NCI-H2081 (cell line): ENCODE measurements at places on chromosomes 13 and 19.

DNA sequence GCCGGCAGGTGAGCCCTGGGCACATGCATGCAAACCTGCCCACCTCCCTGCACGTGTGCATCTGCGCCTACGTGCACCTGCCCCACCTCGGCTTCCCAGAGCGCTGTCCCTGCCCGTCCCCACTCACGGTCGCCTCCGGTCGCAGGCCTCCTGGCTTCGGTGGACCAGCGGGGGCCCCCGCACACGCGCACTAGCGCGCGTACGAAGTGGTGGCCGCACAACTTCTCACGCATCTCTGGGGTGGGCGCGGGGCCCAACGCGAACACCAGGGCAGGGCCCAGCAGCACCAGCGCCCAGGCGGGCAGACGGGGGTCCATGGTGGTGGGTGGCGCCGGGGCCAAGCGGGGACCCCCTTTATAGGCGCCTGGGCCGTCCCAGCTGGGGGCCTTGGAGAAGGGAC lies at the start of gene INSL3:
Gene INSL3, minus strand, starts transcription at position 330 of the 400 bp plus-strand sequence. Its CDS starts 13 bp downstream, at position 317.
- DNase-seq, result no peak

- no peak for DNase-seq
These were observed 20.9 kb downstream of the FCHO1 start for GRCh38 chr19:17772172-17772571.

DNA sequence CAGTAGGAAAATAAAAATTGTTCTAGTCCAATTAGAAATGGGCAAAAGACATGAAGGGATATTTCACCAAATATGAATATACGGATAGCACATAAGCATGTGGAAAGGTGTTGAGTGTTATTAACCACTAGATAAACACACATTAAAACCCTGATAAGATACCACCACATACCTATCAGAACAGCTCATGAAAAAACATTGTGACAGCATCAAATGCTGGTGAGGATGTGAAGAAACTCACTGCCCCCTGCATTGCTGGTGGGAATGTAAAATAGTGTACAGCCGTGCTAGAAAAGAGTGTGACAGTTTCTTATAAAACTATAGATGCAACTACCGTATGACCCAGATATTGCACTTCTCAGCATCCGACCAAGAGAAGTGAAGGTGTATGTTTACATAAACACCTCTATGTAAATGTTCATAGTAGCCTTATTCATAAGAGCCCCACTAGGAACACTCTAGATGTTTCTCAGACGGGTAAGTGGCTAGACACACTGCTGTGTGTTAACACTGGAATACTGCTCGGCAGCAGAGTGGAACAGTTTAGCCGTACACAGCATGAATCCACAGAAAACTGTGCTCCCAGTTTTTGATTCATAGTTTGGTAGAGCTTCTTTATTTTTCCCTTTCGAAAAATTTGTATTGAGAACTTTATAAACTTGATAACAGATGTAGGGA lies 321.1 kb downstream of the MYO16 start:
- no peak for DNase-seq

GRCh38 chr19:532561-533363 lies 1.2 kb downstream of the CDC34 start:
- DNase-seq, result no peak

- DNase-seq, result peak; percentile 33
These were observed 30.2 kb downstream of the CYP2F1 start for GRCh38 chr19:41144403-41144802.

DNA sequence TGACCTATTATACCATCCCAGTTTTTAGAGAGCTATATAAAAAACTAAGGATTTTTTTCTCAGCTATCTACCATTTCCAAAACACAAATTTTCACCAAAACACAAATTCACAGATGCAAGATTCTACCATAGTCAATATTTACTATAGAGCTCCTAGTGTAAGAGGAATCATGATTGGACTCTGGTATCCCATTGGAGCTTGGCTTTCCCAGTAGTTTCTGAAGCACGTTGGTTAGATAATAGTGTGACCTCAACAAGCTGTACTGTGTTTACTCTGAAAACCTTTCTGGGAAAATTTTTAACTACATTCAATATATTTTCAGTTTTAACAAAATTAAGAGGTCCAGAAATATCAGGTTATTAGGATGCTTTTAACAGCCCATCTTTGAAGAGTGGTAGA lies 660.6 kb upstream of the SLC10A2 start:
- DNase-seq, result no peak

- no peak for DNase-seq
These were observed 500.8 kb downstream of the SLITRK6 start for GRCh38 chr13:85298387-85298924.
